ENCODE measurements at places on chromosomes 5 and 9.

- DNase-seq: no peak
These were observed 40.3 kb upstream of the GNE start for GRCh38 chr9:36298566-36298965.

DNA sequence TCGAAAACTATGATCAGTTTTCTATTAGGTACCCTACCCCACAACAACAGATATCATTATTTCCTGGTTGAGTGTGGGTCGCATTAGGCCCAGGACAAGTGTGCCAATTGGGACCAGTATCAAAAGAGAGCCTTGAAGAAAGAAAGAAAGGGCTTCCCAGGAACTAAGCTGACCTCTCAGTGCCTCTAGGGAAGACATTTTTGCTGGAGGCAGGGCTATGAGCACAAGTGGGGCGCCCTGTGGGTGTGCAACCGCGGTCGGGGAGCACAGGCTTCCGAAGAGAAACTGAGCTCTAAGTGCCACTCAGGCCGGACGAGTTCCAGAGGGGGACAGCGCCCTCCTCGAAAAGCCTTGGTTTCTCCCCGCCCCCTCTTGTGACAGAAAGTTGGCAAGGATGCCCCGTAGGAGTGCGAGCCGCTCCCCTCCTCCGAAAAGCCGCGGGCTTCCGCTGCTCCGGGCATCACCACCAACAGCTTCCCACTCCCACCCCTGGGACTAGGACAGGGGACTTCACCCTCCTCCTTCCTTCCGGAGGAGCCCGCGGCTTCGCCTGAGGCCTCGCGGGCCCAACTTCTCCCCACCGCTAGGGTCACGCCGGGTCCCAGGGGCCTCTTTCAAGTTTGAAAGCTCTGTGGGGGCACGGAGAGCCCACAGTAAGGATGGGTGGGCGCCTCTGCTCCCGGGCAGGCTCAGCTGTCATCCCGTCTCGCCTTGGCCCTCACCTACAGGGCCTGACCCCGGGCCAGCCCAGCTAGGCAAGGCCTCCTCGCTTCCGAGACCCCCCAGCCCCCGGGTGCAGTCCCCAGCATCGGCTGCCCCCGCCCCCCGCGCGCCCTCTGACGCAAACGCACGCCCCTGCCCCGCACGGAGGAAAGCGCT lies 2.0 kb downstream of the NR2F1-AS1 start:
- peak; percentile 64 for DNase-seq

- no peak for DNase-seq
These were observed 122.9 kb upstream of the ADAMTSL1 start for GRCh38 chr9:18350995-18351595.

DNA sequence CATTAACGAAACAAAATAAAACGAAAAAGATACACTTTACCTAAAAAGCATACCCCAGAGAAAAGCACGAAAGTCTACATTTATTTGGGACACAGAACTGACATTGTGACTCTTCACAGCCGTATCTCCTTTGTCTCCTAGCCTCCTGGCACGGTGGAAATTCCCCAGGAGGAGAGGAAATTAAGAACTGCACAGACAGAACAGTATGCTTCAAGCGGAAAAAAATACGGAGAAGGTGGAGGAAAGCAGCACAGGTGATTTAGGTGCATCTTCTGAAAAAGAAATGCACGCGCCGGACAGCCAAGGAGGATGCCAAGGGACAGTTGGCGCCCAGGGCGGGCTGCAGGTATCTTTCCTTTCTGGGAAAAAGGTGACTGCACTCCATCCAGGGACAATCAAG lies 32.0 kb downstream of the DDX31 start:
- DNase-seq: no peak

GRCh38 chr5:133259199-133259997 lies 207.6 kb downstream of the HSPA4 start:
- no peak for DNase-seq

DNA sequence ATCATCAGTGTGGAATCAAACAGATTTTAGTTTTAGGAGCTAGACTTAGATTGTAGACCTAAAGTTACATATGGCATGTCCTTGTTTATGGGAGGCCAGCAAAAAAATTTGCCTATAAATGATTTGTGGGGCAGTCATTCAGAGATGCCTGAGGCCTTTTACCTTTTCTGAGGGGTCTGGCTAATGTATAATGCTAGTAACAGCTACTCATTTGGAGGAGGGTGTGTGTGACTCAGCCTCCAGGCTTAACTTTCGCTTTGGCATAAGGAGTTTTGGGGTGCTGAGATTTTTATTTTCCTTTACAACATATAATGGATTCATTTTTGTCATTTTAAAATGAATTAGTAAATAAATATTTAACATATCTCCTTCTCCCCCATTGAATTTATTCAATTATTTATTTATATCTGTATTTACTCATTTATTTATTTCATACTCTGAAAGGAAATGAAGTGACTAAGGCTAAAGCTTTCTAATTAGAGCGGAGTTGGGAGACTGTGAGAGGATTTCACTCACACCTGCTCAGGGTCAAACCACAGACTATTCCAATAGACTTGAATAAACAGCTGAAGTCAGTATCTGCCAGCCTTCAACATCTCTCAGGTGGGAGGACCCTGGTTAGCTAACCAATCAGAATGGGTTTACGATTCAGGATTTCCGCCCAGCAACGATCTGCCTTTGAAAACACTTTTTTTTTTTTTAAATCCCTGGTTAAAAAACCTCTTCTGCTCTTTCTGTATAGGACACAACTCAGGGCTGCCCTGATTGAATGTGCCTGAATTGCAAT lies 487.5 kb upstream of the SGCD start:
- no peak for DNase-seq

- DNase-seq: no peak
These were observed 30.9 kb upstream of the SREK1 start for GRCh38 chr5:66113160-66113559.

GRCh38 chr5:6899221-6899620 lies 186.0 kb downstream of the TENT4A start:
- no peak for DNase-seq

Data from nephron progenitor cell (in vitro differentiated cells).